GM04504 (cell line): ENCODE measurements at places on chromosomes 3 and 15.

GRCh38 chr3:109963831-109964230 is 626.5 kb upstream of the DPPA4 start:
- no peak for DNase-seq

DNA sequence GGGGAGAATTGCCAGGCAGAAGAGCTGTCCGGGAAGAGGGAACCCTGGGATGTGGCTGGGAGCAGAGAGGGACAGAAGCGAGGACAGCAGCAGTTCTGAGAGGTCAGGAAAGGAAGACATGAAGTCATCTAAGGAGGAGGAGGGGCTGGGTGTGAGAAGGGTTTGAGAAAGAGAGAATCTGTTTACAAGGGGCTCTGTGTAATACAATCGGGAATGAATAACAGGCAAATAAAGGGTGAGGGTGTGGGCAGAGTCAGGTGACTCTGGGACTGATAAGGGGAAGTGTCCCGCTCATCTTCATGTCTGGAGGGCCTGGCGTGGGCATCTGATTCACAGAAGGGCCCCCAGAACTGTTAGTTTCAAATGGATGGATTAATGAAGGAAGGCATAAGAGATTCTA is 191.3 kb downstream of the XXYLT1 start:
- no peak for DNase-seq

GRCh38 chr15:80182611-80183261 is 29.9 kb downstream of the FAH start:
- peak; percentile 60 for DNase-seq

GRCh38 chr3:15255215-15255614 is 49.2 kb downstream of the CAPN7 start:
- DNase-seq = no peak

GRCh38 chr3:66642019-66642418 is 141.2 kb upstream of the LRIG1 start:
- no peak for DNase-seq

DNA sequence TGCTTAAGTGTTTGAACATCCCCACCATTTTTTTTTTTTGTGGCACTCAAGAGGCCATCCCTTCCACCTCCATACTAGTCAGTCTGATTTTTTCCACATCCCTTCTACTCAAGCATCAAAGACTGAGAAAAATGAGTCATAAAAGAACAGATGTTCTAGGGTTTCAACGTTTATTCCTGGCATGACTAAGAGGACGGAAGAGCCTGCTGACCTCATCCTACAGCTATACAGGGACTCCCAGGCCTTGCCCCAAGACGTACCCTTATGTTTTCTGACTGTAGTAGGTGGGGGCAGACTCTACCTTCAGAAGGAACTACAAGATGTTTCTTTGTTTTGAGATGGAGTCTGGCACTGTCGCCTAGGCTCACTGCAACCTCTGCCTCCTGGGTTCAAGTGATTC is 3.3 kb upstream of the ITPKA start:
- peak; percentile 89 for DNase-seq

- no peak for DNase-seq
Observed at GRCh38 chr3:190601622-190602021, 87.7 kb downstream of the IL1RAP start.
